Peyer's patch (tissue), 4 donors: ENCODE measurements at places on chromosomes 3 and 15. TPM values are rescaled to one million over a fixed set of nuclear protein-coding genes. Genes with fewer than 3 reads are reported as not detected.

DNA sequence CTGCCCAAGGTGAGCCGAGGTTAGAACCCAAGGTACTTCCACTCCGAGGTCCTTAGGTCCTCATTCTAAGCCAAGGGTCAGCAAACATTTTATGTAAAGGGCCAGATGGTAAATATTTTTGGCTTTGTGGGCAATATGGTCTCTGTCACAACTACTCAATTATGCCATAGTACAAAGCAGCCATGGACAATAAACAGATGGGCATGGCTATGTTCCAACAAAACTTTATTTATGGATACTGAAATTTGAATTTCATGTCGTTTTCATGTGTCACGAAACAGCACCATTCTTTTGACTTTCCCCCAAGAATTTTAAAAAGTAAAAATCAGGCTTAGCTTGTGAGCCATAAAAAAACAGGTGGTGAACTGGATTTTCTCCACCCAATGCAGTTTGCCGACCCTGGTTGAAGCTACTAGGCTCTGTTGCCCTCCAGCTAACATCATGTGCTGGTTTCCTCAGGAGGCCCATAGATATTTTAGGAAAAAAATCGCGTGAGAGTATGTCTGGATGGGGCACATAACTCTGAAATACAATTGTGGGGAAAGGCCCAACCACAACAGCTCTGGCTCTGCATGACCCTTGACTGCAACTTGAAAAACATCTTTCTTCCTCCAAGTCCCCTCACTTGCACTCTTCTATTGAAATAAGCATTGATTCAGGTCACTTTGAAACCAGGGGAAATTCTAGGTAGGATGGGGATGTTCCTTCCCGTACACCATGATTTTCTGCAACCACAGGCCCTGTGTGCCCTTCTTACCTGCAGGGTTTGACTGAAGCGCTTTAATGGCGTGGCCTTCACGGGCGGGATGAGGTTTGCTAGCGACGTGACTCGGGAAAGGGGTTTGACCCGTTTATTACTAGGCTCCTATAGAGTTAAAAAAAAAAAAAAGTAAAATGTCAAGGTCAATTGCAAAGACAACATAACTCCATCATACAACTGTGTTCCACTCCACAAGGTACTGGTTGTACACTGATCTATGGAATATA is 28.5 kb downstream of the ARHGEF3 start:
- no peak for DNase-seq

- no peak for DNase-seq
Measured at GRCh38 chr3:8254489-8254888, 247.1 kb upstream of the LMCD1 start.

- DNase-seq, result no peak
Measured at GRCh38 chr15:25946241-25946805, 83.2 kb upstream of the ATP10A start.

DNA sequence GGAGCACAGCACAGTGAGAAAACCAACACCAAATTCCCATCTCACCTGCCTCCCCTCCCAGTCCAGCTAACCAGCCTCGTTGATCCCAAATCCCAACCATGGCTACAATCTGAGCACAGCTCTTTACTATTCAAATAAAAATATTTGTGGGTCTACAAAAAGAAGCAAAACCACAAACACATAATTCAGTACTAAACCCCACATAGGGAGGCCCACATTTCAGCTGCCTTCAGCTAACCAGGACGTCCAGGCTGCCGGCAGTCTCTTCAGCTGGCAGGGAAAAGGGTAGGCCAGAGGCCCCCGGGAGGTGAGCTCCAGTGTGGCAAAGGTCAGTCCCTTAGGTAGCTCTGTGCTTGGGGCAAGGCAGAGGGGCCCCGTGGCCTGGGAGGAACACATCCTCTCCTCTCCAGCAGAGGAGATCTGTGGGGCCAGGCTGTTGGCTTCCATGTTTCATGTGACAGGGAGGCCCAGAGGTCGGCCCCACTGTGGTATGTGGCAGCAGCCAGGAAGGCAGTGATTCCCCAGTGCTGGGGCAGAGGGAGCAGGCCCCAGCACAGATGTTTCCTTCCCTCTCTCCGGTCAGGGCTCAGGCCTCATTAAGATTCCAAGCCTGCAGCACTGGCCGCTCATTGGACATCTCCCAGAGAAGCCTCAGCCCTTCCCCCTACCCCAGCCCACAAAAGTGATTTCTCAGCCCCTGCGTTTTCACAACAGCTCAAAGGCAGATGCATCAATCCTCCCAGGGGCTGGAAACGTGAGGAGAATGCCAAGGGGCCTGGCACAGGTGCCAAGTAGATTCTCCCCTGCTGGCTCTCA is 381.4 kb downstream of the NTRK3 start:
- DNase-seq, result no peak

DNA sequence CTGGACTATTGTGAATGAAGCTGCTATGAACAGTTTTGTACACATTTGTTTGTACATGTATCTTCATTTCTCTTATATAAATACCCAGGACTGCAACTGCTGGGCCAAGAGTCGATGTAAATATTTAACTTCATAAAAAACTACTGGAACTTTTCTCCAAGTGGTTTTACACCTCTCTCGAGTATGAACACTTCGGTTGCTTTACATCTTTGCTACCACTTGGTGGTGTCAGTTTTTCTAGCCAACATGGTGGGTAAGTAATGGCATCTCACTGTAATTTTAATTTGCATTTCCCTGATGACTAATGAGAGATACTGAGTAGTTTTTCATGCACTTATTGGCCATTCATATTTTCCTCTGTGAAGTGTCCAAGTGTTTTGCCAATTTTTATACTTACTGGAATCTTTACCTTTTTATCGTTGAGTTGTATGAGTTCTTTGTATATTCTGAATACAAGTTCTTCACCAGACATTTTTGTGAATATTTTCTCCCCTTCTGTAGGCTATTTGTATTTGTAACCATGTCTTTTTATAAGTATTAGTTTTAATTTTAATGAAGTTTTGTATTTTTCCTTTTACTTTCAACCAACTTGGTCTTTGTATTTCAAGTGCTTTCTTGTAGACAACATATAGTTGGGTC is 44.4 kb downstream of the PCOLCE2 start:
- DNase-seq, result no peak

DNA sequence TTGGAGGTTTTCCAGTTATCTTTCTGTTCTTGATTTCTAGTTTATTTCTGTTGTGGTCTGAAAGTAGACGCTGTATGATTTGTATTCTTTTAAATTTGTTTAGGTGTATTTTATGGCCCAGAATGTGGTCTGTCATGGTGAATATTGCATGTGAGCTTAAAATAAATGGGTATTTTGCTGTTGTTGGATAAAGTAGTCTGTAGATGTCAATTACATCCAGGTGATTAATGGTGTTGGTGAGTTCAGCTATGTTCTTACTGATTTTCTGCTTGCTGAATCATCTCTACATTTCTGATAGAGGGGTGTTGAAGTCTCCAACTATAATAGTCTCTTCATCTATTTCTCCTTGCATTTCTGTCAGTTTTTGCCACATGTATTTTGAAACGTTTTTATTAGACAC is 383.3 kb upstream of the SGO1 start:
- DNase-seq, result no peak

DNA sequence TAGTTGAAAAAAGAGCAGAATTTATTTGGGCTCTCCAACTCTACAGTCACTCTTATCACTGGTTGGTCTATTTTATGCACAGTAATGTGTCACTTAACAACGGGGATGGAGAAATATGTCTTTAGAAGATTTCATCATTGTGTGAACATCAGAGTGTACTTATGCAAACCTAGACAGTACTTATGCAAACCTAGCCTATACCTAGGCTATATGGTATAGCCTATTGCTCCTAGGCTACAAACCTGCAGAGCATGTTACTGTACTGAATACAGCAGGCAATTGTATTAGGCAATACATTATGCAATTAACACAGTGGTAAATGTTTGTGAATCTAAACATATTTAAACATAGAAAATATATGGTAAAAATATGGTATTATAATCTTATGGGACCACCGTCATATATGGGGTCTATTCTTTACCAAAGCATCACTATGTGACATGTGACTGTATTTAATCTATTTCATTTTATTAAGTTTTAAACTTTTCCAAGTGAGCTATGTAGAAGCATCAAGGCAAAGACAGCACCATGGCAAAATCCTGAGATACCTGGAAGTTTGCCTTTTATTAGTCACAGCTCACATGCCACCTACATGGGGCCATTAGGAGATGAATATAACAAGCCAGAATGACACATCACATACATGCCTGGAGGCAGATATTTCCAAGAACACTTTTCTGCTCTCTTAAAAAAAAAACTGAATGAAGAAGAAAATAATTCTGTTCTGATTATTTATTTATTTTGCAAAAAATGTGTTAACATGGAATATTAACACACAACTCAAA is 537.4 kb downstream of the TUSC7 start:
- no peak for DNase-seq

DNA sequence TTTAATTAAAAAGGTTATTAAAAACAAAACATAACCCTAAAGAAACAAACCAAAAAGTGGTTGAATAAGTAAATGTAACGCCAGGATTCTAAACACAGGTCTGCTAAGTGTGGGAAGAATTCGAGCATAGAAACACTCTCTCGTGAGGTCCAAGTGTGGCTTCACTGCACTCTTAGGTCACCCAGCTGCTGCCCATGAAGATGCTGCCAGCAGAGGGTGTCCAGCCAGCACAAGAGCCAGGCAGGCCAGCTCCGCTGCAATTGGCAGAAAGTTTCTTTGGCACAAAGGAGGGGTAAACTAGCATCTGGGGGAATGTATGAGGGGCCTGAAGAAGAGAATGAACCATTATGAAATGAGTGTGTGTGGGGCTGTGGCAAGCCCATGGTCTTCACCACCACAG is 215.7 kb upstream of the FEZF2 start:
- DNase-seq, result no peak

DNA sequence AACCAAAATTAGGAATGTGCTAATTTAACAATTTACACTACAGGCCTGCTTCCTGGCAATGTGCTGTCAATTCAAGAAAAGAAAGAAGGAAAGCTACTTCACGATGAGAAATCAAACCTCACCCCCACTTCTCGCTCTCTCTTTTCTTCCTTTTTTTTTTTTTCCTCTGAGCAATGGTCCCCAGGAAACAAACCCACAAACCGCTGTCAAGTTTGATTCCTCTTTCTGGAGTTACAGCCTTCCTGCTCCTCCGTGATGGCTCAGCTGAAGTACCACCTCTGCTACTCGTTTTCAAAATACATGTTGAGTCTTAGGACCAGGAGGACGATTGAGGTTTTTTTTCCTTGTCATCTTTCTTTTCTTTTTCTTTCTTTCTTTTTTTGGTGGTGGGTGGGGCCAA is 3.4 kb upstream of the TRIM71 start:
- no peak for DNase-seq

- no peak for DNase-seq
Measured at GRCh38 chr3:71229905-71230657, 353.4 kb downstream of the FOXP1 start.

DNA sequence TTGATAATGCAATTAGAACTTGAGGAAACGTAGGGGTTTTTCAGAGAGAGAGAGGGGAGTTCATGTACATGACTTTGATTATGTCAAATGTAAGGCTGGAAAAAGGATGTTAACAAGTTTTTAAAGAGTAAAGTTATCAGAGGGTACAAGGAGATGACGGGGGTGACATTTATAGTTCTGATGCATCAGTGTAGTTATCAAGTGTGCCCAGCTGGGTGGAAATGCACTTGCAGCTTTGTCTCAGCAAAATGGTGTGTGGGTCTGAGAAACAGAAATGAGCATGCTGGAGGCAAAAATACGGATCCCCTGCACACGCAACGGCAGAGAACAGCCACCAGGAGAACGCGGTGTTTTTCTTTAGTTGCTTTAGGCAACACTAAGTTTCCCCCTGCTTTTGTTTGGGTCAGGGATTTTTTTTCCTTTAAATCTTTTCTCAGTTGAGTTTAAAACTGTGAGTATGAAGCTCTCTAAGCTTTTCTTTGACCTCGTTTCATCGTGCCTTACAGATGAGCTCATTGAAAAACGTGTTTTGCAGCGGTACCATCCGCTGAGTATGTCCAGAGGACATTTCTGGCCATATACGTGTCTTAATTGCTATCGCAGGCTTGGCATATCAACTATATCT is 205.4 kb downstream of the PDZRN3 start:
- no peak for DNase-seq

DNA sequence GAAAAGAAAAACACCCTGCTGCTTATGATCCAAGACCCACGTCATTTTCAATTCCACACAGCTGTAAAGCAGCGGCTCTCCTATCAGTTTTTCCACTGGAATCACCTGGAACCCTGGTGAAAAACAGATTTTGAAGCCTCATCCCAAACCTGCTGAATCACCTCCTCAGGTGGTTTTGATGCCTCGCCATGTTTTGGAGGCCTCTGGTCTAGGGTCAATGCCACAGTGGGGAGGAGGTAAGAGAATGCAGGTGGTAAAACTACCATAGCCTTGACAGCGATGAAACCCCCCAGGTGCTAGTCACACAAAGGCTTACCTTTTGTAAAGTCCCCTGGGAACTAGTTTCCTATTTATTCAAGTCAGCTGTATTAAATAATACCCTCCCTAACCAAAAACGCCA is 24.8 kb downstream of the MYO1E start:
- DNase-seq, result no peak

DNA sequence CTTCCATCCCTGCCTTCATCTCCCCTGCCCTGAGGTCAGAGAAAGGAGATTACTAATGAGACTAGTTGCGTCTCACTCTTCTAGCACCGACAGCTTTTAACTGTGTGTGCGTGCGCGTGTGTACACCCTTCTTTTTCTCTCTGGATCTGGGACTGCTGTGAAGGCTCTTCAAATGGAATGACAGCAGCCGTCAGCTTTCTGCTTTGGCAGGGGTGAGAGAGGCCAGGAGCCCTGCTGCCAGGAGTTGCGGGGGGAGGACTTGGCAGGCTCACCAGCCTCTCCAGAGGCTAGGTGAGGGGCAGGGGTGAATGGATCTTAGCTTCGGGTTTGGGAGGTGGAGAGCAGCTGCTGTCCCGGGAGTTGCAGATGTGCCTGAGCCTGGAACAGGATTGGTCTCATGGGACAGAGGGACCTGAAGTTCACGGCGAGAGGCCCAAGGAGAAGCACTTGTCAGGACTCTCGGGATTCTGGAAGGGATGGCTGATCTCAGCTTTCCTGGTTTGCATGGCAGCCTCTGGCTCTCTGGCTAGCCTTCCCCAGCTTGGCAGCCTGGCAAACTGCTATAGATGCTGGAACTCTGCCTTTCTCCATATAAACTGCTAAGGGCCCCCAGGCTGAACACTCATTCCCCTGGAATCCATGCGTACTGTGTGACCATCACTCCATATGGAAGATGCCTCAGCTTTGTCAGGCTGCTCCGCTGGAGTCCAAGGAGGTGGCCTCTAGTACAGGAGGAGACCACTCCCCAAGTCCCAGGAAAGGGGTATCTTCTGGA is 16.6 kb downstream of the TEX264 start:
- DNase-seq, result no peak

RAMAC gene
- 4.5 TPM for total RNA-seq

SST gene
- 15.9 TPM for total RNA-seq

GOLGB1 gene
- total RNA-seq, result 90.4 TPM

ACAN gene
- total RNA-seq, result not detected

SUCNR1 gene
- total RNA-seq, result 1.3 TPM

OXSM gene
- 7.2 TPM for total RNA-seq

AMOTL2 gene
- 37.7 TPM for total RNA-seq

SLC22A14 gene
- total RNA-seq, result not detected

CFAP100 gene
- not detected for total RNA-seq

MUC4 gene
- total RNA-seq, result 19.0 TPM

KLHL18 gene
- 19.5 TPM for total RNA-seq
